ENCODE measurements at places on chromosomes 1 and 21. TPM values are rescaled to one million over a fixed set of nuclear protein-coding genes. Genes with fewer than 3 reads are reported as not detected.

The OR2T29 gene
- total RNA-seq: not detected

The GABRD gene
- total RNA-seq: not detected

The CLCA4 gene
- not detected for total RNA-seq

The MRAP gene
- total RNA-seq: not detected

The IVL gene
- 1.1 TPM for total RNA-seq

The SPRR2G gene
- total RNA-seq: not detected

The KRTAP13-2 gene
- total RNA-seq: not detected

The VHLL gene
- total RNA-seq: not detected

The RPF1 gene
- total RNA-seq: 33.0 TPM

The ZSCAN20 gene
- total RNA-seq: 9.5 TPM

The RLF gene
- total RNA-seq: 16.4 TPM

The KCNQ4 gene
- not detected for total RNA-seq

The AMIGO1 gene
- 2.7 TPM for total RNA-seq

The NID1 gene
- total RNA-seq: 73.6 TPM

The HIVEP3 gene
- total RNA-seq: 1.7 TPM

The HOOK1 gene
- total RNA-seq: not detected

The KCNJ15 gene
- 2.1 TPM for total RNA-seq

The TRIM58 gene
- total RNA-seq: not detected

The TPR gene
- total RNA-seq: 35.5 TPM

The ATP6V1G3 gene
- total RNA-seq: not detected

The CLEC20A gene
- total RNA-seq: not detected

The TMCC2 gene
- total RNA-seq: 1.7 TPM

The TMEM82 gene
- not detected for total RNA-seq

The PDZK1IP1 gene
- not detected for total RNA-seq

The NAXE gene
- 68.7 TPM for total RNA-seq

The RGSL1 gene
- not detected for total RNA-seq

The PLPPR4 gene
- 1.8 TPM for total RNA-seq

The AQP10 gene
- not detected for total RNA-seq
